ENCODE measurements at places on chromosomes 13 and 19. TPM values are rescaled to one million over a fixed set of nuclear protein-coding genes. Genes with fewer than 3 reads are reported as not detected.

Gene PRKCG
- not detected for total RNA-seq

DNA sequence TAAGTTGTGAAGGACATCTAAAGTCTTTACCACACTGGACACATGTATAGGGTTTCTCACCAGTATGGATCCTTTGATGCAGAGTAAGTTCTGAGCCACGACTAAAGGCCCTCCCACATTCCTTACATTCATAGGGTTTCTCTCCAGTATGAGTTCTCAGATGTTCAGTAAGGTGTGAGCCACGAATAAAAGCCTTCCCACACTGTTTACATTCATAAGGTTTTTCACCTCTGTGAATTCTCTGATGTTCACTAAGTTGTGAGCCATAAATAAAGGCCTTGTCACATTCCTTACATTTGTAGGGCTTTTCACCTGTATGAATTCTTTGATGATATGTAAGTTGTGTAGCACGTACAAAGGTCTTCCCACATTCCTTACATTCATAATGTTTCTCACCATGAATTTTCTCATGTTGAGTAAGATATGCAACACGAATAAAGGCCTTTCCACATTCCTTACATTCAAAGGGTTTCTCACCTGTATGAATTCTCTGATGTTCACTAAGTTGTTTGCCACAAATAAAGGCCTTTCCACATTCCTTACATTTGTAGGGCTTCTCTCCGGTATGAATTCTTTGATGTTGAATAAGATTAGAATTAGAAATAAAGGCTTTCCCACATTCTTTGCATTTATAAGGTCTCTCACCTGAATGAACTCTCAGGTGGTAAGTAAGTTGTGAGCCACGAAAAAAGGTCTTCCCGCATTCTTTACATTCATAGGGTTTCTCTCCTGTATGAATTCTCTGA, 29.8 kb downstream of the ZNF571 start:
- peaks cover 9% of the 10 kb centered on the region for H3K36me3 ChIP-seq
- DNase-seq, result no peak
- H3K27me3 ChIP-seq, result no peaks in the 10 kb centered on the region
- no peaks in the 10 kb centered on the region for H3K4me1 ChIP-seq

Gene C19orf44
- 7.1 TPM for total RNA-seq

DNA sequence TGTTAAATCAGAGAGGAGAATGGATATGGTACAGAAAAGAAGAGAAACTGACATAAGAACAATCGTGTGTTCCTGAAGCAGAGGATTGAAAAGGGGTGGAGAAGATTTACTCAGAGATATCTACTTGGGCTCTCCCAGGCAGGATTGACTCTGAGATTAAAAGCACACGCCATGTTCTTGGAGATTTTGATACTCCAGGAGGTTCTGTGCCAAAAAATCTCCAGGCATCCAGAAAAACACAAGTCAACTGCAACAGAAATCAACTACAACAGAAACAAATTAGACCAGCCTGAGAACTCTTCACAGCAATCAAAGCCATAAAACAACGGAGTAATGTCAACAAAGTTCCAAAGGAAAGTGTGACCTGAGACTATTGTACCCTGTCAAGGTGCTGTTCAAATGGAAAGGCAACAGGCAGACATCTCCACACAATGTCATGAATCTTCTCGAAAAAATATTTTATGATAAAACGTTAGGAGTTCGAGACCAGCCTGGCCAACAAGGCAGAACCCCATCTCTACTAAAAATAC, 104.2 kb downstream of the UBL3 start:
- no peak overlapping the region for H3K27ac ChIP-seq
- H3K27me3 ChIP-seq, result no peaks in the 10 kb centered on the region
- DNase-seq, result no peak
- no peaks in the 10 kb centered on the region for H3K36me3 ChIP-seq
